ENCODE measurements at places on chromosomes 2 and 18. TPM values are rescaled to one million over a fixed set of nuclear protein-coding genes. Genes with fewer than 3 reads are reported as not detected.

DNA sequence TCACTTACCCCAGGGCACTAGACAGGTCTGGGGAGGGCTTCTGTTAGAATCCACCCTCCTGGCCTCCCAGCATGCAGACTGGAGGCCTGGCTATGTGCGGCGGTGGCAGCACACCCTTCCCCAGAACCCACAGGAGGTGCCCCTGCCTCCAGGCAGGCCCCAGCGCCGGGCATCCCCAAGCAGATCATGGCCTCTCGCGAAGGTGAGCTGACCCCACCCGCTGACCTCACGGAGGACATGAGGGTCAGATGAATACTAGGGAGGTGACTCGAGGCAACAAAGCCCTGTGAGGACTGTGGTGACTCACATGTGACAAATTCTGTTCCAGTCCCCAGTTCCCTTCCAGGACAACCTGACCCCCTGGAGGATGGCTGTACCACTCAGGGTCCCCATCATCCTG, 1.9 kb downstream of the MAB21L4 start:
- H3K36me3 ChIP-seq, result no peaks in the 10 kb centered on the region
- no peaks in the 10 kb centered on the region for H3K4me1 ChIP-seq
- no peak for DNase-seq
- no peak overlapping the region for H3K27ac ChIP-seq
- no peak overlapping the region for H3K4me3 ChIP-seq

DNA sequence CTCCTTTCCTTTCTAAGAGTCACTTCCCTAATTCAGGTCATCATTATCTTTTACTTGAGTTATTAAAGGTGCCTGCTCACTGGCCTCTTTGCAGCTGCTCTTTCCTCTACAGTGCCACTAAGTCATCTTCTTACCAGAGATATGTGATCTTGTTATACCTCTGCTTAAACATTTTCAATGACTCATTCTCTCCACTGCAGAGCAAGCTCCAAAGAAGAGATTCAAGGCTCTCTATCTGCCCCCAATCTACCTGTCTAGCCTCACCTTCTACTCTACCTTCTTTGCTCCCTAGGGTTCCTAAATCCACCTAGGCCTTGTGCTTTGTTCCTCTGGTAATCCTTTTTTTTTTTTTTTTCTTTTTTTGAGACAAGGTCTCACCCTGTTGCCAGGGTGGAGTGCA, 3.1 kb downstream of the ARHGEF33 start:
- H3K36me3 ChIP-seq, result no peaks in the 10 kb centered on the region
- no peak for DNase-seq
- H3K4me1 ChIP-seq, result no peaks in the 10 kb centered on the region
- no peaks in the 10 kb centered on the region for H3K27me3 ChIP-seq
- no peak overlapping the region for H3K4me3 ChIP-seq
- no peak overlapping the region for H3K27ac ChIP-seq

GRCh38 chr18:64337673-64338072, 188.8 kb upstream of the LINC00305 start:
- H3K4me1 ChIP-seq, result no peaks in the 10 kb centered on the region
- H3K4me3 ChIP-seq, result no peak overlapping the region
- no peaks in the 10 kb centered on the region for H3K36me3 ChIP-seq
- H3K27ac ChIP-seq, result no peak overlapping the region

GRCh38 chr2:55135491-55135890, 85.2 kb upstream of the RTN4 start:
- DNase-seq, result no peak
- H3K36me3 ChIP-seq, result no peaks in the 10 kb centered on the region
- peaks cover 20% of the 10 kb centered on the region for H3K4me1 ChIP-seq
- no peaks in the 10 kb centered on the region for H3K27me3 ChIP-seq
- no peak overlapping the region for H3K4me3 ChIP-seq
- no peak overlapping the region for H3K27ac ChIP-seq

Gene ZSWIM2
- not detected for total RNA-seq

Gene AQP12A
- total RNA-seq, result not detected

Gene UPP2
- not detected for total RNA-seq

All from thoracic aorta (tissue), 2 donors.